Neural crest cell (in vitro differentiated cells): ENCODE measurements at places on chromosomes 6 and 20.

- no peak for DNase-seq
Observed at GRCh38 chr6:131811500-131811899, 3.7 kb downstream of the ENPP1 start.

- no peak for DNase-seq
Observed at GRCh38 chr6:38937839-38938613, 110.6 kb upstream of the GLP1R start.

- no peak for DNase-seq
Observed at GRCh38 chr6:28240471-28240870, 11.6 kb downstream of the ZKSCAN4 start.

DNA sequence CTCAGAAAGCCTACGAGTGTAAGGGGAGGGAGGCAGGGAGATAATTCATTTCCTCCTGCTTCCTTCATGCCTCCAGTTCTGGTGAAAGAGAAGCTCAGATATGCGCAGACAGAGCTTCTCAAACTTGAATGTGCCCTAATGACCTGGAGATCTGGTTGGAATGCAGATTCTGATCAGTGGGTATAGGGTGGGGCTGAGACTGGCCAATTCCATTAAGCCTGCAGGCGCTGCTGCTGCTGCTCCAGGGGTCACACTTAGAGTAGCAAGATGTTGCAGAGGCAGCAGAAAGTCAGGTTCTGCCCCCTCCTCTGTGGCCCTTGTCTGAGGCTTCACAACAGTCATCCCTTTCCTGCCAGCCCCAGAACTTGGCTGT is 161.0 kb downstream of the DHX35 start:
- DNase-seq = no peak

DNA sequence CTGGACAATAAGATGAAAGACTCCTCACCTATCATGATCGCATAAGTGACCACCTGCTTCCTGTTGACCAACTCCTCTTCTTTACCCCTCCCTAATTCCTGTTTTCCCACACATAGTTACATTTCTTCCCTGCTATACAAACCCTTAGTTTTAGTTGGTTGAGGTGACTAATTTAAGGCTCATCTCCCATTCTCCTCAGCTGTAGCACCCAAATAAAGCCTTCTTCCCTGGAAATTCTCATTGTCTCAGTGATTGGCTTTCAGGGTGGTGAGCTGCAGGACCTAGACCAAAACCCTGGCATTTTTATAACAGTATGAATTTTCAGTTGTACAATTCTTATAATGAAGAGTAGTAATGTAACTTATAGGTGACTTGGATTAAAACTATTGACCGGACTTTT is 2.1 kb downstream of the FKBP1C start:
- no peak for DNase-seq

GRCh38 chr20:11929947-11930346 is 12.3 kb downstream of the BTBD3 start:
- no peak for DNase-seq

GRCh38 chr20:57224641-57225138 is 41.8 kb downstream of the BMP7 start:
- no peak for DNase-seq

GRCh38 chr6:157825243-157825904 is 2.3 kb downstream of the SNX9 start:
- DNase-seq = no peak

- DNase-seq = no peak
Observed at GRCh38 chr20:51799401-51799860, 2.9 kb downstream of the SALL4 start.

DNA sequence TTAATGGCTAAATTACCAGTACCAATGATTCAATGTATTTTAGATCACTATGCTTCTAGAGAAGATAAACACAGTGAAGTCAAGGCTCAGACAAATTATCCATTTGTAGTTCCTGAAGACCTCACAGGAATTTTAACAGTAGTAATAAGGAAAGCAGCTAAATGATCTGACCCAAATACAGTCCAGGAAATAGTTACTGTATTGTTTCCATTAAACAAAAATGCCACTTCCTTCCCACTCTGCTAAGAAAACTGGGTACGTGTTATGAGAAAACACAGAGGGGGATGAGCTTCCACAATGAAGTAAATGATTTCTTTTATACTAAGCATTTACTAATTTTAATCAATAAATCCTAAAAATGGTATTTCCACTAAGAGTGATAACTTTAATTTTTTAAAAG is 127.9 kb downstream of the CDK19 start:
- no peak for DNase-seq

- no peak for DNase-seq
Observed at GRCh38 chr20:58749098-58749769, 56.6 kb downstream of the NPEPL1 start.

GRCh38 chr6:20412682-20413073 is 11.0 kb downstream of the E2F3 start:
- DNase-seq = no peak

DNA sequence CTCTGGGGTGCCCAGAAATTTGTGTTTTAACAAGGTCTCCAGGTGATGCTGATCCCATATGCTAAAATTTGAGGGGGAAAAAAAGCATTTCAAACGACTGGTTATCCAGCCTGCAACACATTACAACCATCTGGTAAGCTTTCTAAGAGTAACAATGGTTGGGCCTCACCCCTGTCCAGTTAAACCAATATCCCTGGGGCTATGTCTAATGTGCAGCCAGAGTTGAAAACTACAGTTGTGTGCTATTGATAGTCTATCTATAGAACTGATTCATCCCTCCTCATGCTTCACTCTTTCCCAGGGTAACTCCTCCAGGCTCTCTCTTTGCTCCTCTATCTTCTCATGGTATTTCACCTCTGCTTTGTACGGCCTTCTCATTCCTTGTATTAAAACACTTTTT is 458.3 kb downstream of the MMUT start:
- no peak for DNase-seq

DNA sequence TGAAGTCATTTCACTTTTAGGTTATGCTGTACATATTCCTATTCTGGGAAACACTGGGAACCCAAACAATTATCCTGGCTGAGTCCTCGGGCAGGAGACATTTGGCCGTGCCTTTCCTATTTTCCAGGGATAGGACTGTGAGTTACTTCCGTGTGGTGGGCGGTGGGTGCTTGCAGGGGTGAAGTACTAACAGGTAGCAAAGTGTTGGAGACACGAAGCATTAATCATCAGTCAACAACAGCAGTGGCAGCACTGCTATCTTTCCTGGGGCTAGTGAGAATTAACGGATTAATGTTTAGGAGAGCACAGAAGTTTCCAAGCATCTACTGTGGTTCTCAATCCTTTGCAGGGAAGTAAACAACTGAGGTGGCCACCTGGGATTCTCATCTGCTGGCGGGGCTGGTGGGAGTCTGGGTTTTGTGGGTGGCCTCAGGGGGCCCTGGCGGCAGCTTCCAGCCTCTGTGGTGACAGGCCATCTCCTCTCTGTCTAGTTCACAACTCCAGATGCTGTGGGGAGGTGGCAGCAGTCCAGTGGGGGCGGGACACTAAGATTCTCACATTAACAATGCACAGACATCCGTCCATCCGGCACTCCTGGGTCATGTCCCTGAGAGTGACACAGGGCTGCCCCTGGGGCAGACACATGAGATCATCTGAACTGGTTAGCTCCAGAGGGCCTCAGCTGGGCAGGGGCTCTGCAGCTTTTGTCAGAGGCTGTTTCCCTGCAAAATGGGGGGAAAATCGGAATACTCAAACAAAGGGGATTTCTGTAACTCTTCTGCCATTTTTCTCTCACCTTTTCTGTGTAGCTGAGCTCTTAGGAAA is 90.9 kb downstream of the GJA10 start:
- peak; percentile 31 for DNase-seq

- DNase-seq = no peak
Observed at GRCh38 chr6:52760105-52760765, 3.0 kb downstream of the GSTA2 start.

DNA sequence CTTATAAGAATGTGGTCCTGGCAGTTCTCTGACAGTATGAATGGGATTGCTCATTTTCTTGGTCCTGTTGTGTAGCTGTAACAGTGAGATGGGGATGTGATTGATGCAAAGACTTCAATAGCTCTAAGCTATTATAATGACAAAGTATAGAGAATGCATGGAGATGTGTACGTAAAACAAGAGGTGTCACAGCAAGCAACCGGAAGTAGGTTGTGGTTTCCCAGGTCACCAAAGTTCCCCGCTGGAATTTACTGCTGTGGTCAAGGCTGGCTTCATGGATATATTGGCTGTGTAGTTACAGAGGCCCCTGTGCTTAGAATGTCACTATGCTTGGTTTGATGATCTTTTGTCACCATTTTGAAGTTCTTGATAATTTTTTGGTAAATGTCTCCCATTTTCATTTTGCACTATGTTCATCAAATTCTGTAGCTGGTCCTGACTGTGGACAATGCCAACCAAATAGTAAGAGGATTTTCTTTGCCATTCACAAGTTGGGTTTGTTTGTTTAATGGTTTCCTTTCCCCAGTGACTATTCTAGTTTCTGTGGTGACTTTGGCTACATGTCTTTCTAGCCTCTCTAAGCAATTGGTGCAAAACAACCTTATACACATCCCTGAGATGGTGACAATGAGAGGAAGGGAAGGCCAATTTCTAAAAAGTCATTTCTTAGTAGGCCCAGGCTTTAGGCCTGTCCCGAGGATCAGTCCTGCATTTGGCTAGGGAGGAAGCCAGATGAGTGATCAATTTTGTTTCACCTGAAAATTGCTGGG is 10.5 kb downstream of the DNAH8 start:
- no peak for DNase-seq

DNA sequence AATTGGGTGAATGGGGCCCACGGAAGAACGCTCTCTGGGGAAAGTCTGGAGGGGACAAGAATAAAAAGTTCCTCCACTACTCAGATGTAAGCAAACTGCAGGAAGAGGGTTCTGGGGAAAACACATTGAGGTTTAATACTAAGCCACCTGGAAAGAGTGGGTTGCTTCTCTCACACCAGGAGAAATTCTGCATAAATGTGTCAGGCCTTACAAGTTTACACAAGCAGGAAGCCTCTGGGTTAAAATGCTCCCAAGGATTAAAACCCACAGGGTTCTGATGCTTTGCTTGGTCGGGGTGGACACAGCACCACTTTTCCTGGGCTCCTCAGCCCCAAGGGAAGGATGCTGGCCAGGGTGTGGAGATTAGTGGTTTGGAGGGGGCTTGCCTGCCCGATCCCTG is 122.1 kb upstream of the SLC22A23 start:
- no peak for DNase-seq

- DNase-seq = no peak
Observed at GRCh38 chr20:50245498-50246366, 55.1 kb downstream of the CEBPB start.

DNA sequence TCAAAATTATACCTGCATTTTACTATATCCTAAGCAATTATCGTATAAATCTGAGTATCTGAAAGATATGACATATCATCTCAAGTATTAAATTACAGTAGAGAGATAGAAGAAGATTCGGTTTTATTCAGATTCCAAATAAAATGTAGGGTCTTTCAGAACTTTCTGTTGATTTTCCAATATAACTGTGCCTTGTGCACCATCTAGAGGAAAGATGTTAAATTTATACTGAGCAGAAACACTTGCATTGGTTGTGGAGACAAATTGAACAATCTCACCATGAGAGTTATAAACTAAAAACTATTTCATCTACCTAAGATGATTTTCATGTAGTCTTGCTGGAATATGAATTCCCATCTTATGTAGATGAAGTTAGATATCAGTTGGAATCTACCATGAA is 26.8 kb upstream of the HSF2 start:
- DNase-seq = no peak

GRCh38 chr6:7579851-7580250 is 10.1 kb upstream of the SNRNP48 start:
- DNase-seq = no peak

DNA sequence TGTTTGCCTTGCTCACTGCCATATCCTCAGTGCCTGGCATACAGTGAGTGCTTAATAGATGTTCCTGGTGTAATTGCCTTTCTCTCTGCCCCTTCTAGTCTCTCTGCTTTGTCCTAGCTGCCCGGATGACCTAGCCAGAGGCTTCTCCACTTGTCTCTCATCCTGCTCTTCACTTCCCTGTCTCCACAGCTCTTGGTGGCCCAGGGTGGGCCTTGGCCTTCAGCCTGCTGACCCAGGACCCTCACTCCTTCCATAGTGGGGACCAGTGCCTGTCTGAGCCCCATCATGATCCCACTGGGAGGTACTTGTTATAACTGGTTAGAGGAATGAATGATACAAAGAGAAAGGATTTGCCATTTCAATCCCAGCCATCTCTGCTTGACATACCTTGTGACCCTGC is 49.2 kb upstream of the BLCAP start:
- DNase-seq = no peak

GRCh38 chr20:31849306-31849930 is 4.0 kb upstream of the FOXS1 start:
- no peak for DNase-seq

DNA sequence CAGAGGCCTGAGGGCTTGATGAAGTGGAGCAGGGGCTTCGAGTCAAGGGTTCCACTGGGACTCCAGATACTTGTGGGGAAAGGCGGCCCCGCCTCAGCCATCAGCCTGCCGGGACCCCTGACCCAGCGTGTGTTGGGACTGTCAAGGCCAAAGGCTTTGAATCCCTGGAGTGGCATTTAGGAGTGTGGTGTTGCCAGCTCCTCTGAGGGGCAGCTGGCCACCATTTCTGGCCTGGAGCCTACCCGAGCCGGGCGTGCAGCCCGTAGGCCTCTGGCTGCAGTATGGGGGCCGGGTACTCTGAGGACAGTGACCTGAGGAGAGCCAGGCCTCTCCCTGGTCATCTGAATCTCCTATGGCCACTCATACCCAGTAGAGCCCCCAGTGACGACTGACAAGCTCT is 40.0 kb downstream of the RRBP1 start:
- DNase-seq = no peak

- DNase-seq = peak; percentile 20
Observed at GRCh38 chr6:156779206-156780094, 2.3 kb downstream of the ARID1B start.

- no peak for DNase-seq
Observed at GRCh38 chr6:136036601-136037000, 185.1 kb downstream of the PDE7B start.

DNA sequence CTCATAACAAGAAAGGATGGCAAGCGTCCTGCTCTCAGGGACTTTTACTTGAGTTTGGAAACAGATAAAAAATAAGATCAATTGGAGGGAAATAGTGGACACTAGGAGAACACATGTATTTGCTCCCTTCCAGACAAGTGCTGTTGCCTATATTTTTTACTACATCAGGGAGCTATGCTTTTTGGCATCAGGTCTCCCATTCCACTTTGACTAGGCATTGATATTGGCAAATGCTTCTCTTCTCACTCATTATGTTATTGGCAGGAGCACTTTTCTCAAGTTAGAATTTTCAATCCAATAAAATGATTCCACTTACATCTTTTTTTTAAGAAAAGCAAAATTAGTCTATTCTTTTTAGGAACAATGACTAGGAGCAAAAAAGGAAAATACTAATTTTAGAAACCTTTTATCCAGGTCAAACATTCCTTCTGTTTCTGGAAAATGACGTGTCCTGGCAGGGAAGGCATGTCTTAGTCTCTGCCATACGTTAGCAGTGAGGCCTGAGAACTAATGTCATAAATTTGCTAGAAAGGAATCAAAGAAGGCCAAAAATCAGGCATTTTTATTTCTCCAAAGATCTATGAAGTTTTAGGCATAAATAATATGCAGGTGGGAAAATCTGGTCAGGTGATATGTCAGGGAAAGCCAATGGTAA is 21.4 kb downstream of the BCAS1 start:
- DNase-seq = no peak

- DNase-seq = no peak
Observed at GRCh38 chr6:77133031-77133430, 330.3 kb downstream of the HTR1B start.

- DNase-seq = no peak
Observed at GRCh38 chr6:118774581-118774980, 119.4 kb upstream of the ASF1A start.
